Activated naive CD4-positive, alpha-beta T cell treated with anti-CD3 and anti-CD28 coated beads, Interleukin-2, amount 50 U/mL, for 72 hours (primary cell): ENCODE measurements at places on chromosomes 16 and 17.

DNA sequence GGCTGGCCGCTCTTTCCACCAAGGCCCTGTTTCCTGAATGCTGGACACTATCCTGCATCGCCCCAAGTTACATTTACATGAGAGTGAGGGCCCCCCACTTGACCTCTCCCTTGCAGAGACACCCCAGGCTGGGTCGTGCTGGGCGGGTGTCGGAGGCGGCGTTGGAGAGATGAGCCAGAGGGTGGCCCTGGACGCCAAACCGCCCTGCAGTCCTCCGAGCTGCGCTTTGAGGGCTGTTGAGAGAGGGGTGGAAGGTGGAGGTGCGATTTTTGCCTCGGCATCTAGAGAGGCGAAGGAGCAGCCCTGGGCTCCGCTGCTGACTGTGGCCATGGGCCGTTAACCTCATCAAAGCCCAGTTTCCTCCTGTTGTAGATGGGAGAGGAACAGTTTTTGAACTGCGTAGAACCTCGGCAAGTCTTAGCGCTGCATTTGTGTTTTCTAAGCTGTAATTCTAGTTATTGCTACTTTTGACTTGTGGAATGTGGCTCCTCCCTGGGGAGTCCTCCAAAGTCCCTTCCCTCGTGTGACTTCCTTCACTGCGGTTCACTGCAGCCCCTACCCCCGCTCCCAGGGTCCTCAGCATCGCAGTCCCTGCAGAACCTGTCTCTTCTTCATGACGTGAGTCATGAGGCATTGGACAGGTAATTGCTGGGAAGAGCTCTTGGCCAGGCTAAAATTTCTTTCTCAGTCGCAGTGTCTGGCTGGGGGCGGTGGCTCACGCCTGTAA is 986 bp upstream of the ELOB start:
- DNase-seq: no peak

DNA sequence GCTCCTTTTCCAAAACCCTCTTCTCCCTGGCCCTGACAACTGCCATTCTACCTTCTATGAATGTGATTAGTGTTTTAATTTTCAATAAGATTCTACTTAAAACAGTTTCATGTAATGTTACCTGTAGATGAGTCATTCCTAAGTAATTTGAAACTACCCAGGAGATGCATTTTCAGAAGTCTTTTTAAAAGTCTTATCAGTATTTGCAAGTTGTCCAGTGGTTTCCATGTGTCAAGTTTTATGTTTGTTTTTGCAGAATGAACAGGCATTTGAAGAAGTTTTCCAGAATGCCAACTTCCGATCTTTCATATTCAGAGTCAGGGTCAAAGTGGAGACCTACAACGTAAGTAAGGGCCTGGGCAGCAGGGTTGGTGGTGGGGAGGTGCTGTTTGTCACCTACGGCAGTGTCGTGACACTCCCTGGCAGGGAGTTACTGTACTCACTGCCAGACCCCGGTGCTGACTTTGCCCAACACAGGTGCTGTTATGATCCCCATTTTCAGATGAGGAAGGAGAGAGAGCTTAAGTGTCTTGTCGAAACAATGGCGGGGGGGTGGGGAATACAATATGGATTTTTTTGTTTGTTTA is 65.0 kb downstream of the RPA1 start:
- no peak for DNase-seq

GRCh38 chr17:58702045-58702476 is 9.7 kb downstream of the RAD51C start:
- peak; percentile 33 for DNase-seq

- no peak for DNase-seq
Measured at GRCh38 chr17:44170499-44171201, at the start of gene ASB16. Gene ASB16 (plus strand): TSS chr17:44170704. CDS start chr17:44170790, 86 bp downstream.

DNA sequence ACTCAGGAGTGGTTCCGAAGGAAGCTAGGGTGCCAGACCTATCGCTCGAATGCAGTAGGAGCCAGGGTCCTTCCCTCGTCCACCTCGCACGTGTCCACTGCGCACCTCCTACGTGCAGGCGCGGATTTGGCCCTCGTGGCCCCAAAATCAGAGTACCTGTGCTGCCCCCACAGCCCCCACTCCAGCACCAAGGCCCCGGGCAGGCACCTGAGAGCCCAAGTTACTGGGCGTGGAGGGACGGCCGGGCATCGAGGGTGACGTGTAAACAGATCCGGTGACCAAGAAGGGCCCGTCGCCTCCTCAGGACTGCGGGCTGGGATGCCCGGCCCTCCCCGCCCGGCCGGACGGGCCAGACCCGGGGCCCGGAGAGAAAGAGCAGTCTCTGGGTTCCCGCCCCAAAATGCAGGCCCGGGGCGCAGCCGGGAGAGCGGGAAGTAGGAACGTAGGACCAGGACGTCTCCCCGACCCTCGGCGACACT is 492 bp downstream of the SLC25A39 start:
- DNase-seq: peak; percentile 65

- DNase-seq: no peak
Measured at GRCh38 chr16:22418826-22419225, 44.4 kb upstream of the CDR2 start.

DNA sequence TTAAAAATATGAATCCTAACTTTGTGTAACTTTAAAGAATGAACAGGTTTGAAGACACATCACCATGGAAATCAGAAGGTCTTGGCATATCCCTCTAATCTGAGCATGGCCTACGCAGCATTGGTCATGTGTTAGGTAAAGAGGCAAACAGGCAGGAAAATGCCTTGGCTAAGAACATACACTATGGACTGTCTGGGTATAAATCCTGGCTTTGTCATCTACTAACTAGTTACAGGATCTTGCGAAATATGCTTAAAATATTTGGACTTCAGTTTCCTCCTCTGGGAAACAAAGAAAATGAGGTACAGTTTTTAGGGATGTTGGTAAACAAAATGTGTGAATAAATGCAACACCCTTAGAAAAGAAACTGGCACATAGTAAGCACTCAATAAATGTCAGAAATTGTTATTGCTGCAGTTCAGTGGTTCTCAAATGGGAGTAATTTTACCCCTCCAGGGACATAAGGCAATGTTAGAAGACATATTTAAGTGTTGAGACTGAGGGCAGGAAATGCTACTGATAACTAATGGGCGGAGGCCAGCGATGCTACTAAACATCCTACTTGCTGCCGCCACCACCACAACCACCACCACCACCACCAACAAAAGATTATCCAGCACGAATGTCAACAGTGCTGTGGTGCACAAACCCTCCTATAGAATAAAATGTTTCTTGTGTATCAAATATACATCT is 770.8 kb upstream of the SOX9 start:
- DNase-seq: no peak

- peak; percentile 38 for DNase-seq
Measured at GRCh38 chr16:67910158-67910557, 17.1 kb downstream of the PSKH1 start.

DNA sequence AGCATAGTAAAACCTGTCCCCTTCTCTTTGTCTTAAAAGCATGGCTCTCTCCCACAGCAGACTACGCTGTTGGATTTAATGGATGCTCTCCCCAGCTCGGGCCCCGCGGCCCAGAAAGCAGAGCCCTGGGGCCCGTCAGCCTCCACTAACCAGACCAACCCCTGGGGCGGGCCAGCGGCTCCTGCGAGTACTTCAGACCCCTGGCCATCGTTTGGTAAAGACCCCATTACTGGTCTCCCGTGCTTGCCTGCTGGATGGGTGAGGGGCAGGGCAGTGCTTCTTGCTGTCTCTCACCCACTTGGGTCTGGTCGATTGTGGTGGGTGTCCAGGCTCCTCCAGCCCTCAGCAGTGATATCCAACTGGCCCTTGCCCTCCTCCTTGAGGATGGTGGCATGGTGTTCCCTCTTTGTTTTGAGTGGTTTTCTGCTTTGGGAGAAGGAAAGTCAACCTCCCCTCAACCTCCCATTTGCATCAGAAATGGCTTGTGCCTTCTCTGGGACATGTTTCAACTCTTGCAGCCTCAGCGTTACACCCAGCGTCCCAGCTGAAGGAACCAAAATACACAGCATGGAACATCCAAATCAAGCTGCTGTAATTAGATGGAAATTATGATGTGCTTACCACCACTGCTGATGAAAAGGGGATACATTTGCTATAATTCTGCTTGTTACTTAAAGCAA is 49.3 kb downstream of the B9D1 start:
- no peak for DNase-seq

GRCh38 chr16:64657316-64658011 is 464.4 kb downstream of the CDH11 start:
- no peak for DNase-seq

- DNase-seq: no peak
Measured at GRCh38 chr17:1000597-1001461, 3.9 kb downstream of the TIMM22 start.

GRCh38 chr16:85403693-85404092 is 209.4 kb upstream of the GSE1 start:
- DNase-seq: peak; percentile 25

DNA sequence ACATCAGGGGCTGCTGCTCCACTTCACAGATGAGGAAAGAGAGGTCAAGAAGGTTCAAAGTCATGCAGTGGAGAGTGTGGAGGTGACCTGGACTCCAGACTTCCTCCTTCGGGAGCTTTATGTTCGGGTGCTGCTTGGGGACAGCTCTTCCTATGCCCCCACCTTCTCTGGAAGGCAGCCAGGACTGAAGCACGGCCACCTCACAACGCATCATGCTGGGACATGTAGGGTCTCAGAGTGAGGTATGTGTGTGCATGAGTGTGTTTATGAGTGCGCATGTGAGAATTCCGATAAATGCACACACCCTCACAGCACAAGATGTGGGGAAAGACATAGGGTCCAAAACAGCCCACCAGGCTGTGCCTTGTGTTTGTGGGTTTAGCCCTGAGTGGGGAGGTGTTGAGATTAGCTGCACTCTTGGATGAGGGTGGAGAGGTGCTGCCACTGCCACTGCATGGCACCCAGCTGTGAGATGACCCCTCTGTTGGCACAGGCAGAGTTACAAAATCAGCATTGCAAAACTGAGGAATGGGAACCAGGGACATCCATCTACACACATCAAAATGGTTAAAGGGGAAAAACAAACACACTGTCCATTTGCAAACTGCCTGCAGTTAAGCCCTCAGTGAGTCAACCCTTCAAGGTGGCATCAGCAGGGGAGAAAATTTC is 367.4 kb downstream of the SEC14L1 start:
- no peak for DNase-seq

GRCh38 chr17:45277216-45277849 is 15.4 kb upstream of the SPATA32 start:
- DNase-seq: no peak

DNA sequence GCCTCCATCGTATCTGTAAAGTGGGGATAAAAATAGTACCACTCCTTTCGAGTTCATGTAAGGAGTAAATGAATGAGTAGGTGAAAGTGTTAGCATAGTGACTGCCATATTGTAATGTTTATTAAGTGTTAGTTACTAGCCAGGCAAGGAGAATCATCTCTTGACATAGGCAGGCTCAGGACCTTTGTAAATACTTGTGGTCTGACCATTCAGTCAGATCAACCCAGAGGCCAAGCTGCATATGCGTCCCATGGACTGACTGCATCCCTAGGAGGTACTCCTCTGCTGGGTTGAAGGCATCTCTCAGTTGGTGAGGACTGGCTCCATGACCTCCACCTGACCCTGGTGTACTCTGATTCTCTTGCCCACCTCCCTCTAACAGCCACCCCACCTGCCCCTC is 40.5 kb upstream of the CDRT4 start:
- no peak for DNase-seq

DNA sequence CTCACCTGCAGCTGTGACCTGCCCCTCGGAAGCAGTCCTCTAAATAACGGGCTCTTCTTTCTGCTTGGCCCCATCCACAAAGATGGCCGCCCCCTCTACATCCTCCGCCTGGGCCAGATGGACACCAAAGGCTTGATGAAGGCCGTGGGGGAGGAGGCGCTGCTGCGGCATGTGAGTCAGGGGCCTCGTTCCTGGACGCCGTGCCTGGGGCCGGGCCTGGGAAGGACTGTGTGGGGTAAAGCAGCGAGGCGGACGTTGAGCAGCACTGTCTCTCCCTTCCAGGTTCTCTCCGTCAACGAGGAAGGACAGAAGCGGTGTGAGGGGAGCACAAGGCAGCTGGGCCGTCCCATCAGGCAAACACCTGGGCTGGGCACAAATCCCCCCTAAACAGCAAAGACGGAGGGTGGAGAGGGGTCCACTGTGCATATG is 33.1 kb downstream of the NAGPA start:
- no peak for DNase-seq

DNA sequence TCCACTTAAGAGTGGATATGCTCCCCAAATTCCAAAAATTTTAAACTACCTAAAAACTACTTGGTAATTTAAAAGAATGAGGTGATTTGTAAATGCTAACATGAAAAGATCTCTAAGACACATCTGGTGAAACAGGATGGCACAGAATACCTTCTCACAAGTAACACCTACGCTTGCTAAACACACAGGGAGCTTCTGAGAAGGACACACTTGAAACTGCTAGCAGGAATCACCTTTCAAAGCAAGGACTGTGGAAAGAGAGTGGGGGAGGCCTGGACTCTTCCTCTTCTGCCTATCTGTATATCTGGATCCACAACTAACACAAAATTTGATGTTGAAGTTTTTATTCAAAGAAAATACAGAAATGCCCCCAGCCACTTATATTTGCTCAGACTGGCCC is 52.4 kb downstream of the CYTH1 start:
- no peak for DNase-seq

DNA sequence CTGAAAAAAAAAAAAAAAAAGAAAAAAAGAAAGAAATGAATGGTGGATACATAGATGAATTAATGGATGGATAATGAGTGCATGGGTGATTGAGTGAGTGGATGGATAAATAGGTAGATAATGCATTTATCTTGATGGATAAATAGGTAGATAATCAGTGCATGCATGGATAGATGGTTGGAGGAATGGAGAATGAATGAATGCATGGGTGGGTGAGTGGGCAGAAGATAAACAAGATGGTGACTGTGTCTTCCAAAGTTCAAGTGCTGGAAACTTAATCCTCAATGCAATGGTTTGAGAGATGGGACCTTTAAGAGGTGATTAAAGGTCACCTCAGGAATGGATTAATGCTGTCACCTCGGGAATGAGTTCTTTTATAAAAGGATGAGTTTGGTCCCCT is 6.8 kb upstream of the RNF112 start:
- no peak for DNase-seq

- no peak for DNase-seq
Measured at GRCh38 chr16:2835638-2836493, 5.8 kb downstream of the ZG16B start.

DNA sequence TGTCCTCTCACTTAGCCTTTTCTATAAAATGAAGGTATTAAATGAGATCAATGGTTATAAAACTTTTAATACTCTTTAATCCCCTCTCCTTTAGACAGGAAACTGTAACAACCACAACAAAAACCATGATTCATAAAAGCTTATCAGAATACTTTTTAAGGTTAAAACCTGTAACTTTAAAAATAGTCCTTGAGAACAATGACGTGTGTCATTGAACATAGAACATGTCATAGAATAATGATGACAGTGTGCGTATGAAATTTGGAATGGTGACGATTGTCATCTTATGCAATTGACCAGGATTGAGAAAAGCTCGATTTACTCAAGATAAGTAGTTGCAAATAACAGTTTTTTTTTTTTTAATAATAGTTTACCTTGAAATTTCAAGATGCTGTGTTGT is 94.1 kb downstream of the PLCG2 start:
- no peak for DNase-seq

GRCh38 chr17:31397256-31397939 is 5.9 kb downstream of the RAB11FIP4 start:
- no peak for DNase-seq

GRCh38 chr16:61579195-61579594 is 457.0 kb downstream of the CDH8 start:
- DNase-seq: no peak
